ENCODE measurements at places on chromosomes 12 and 14.

- no peak for DNase-seq
Observed at GRCh38 chr12:2363836-2364609, 311.2 kb downstream of the CACNA1C start.

GRCh38 chr12:51202718-51203117, 15.1 kb downstream of the POU6F1 start:
- no peak for DNase-seq

DNA sequence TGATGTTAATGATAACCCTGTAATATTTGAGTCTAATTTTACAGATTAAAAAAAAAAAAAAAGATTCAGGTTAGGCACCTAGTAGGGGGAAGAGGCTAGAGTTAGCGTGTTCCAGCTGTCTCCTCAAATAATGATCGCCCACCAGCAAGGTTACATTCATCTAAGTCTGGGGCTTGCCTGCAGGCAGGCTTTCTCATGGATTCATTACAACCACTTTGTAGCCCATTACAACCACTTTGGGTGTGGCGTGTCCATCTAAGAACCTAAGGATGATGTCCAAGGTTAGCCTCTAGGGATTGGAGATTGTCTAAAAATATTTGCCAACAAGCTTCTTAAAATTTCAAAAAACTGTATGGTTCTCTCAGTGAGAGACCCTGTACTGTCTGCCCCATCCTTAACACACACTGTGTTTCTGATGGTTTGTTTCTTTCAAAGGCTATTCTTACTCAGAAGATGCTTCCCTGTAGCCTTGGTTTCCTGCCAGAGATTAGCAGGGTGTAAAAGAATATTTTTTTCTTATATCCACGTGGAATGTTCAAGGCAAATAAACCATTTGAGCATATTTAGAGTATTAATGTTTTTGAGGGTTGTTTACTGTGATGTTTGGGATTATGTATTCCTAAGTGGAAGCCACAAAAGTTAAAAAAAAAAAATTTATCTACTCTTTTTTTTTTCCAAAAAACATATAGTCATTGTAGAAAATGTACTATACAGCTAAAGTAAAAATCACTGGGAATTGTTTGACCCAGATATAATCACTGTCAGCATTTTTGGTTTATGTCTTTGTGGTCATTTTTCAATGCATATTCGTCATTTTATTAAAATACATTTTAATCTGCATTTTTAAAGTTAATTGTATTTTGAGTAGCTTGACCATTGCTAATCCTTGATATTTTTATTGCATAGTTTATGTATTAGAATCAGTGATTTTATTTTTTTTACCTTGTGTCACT, 1.7 kb downstream of the DYNC1H1 start:
- no peak for DNase-seq

DNA sequence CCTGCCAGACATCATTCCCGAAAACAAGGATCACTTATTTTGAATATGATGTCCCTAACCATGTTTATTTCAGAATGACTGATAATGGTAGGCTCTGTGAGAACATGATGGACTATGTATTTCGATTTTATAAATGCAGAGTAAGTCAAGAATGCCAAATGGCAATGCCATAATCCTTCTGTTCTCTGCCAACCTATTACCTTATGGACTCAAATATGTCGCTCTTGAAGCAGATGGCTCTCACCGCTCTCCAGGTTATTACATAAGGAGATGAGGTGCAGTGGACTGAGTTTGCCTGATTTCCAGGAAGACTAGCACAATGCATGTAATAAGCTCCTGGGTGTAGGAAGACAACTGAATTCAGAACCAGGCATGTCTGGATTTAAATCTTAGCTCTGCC, 227.2 kb downstream of the BTG1 start:
- DNase-seq, result no peak

- no peak for DNase-seq
Observed at GRCh38 chr14:77339407-77339806, 18.6 kb downstream of the GSTZ1 start.

DNA sequence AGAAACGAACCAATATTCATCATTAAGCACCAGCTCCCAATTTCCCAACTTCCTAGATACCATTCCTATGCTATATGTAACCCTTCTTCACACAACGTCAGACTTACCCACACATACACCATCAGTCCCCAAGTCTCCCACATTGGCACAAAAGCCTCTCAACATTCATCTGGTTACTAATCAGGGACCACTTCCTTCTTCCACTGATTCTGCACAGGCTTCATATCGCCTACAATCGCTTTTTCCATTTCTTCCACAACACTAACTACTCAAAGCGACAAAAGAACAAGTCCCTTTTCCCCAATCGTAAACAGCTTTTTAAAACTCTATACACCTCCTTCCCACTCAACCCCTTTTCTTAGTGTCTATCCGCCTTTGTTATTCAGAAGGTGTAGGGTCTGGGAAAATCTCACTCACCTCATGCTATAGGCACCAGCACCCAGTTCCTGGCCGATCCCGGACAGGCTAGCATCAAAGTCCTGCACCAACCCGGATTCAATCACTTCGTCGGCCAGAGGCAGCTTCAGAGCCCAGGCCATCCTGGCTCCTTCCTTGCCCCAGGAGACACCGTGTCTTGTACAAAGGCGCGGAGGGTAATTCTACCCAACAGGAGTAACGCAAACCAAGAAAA, 936 bp downstream of the TFCP2 start:
- no peak for DNase-seq

DNA sequence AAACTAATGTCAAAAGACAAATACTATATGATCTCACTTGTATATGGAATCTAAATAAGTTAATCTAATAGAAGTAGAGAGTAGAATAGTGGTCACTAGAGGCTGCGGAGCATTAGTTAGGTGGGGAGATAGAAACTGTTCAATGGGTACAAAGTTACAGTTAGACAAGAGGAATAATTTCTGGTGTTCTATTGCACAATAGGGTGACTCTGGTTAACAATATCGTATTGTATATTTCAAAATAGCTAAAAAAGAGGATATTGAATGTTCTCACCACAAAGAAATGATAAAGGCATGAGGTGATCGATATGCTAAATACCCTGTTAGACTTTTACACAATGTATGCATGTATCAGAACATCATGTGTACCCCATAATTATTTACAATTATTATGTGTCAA, 42.9 kb downstream of the IGF1 start:
- no peak for DNase-seq

GRCh38 chr12:62848418-62848817, 86.5 kb downstream of the PPM1H start:
- DNase-seq, result no peak

DNA sequence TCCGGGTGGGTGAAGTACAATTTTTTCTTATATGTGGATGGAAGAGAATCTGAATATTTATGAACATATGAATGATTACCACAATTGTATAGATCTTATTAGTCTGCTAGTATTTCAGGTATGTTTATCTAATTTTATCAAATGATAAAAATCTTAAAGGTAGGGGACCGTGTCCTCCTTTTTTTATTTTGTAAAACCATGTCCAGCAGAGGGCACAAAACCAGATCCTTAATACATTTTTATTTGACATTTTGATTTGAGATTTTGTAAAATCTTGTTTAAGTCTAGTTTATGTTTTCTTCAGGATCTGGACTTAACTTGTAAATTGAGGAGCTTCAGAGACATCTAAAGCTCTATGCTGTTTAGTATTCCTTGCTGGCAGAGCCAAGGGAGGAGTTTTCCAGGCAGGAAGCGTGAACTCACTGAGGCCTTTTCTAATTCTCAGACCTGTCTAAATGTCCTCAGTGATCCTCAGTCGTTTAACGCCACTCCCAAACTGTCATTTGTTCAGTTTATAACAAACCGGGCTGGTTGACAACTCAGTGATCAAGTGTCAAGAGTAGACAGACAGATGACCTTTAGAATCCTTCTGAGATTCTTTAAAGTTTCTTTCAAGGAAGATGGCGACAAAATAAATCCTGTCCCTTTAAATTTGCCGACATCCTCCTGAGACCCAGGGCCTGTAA, 263.9 kb downstream of the KTN1 start:
- DNase-seq, result no peak

DNA sequence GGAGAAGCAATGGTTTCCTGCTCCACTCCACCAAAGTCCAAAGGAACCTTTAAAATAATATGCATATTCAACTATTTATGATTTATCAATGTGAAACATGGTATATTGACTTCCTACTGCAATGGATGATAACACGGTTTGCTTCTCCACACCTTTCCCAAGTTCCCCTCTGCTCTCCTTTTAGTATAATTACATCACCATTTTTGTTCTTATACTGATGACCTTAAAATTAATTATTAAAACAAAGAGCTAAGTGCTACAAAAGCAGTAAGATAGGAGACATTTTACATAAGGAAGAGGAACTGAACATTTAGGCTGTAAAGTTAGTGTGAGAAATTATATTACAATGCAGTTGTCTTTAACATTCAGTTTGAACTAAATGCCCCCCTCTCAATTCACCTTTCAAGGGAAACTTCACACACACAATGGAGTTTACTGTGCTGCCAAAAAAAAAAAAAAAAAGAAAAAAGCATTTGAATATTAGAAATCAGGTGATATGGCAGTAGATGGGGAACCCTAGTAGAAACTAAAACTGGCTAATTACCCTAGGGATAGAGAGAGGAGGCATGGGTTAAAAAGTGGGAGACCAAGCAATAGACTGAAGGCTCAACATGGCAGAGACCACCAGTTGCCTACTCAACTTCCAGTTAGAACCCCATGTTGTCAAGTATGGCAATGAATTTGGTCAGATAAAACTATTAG, 37.1 kb upstream of the STK38L start:
- no peak for DNase-seq

Measured in iPS DF 6.9 (cell line).